ENCODE measurements at places on chromosomes 2 and 18. TPM values are rescaled to one million over a fixed set of nuclear protein-coding genes. Genes with fewer than 3 reads are reported as not detected.

Gene RGPD3
- total RNA-seq: 0.10 TPM

Gene GPBAR1
- 5.7 TPM for total RNA-seq

Gene GALNT14
- 0.53 TPM for total RNA-seq

Gene CTAGE1
- total RNA-seq: not detected

Gene SMYD5
- 18.2 TPM for total RNA-seq

Gene LAMA1
- 0.27 TPM for total RNA-seq

Gene UGT1A10
- total RNA-seq: not detected

Gene FRZB
- total RNA-seq: 2.4 TPM

Gene RAB6D
- 0.09 TPM for total RNA-seq

Gene MEP1B
- not detected for total RNA-seq

Gene ST8SIA5
- total RNA-seq: 2.5 TPM

Gene FIGLA
- not detected for total RNA-seq

Gene CABYR
- total RNA-seq: 0.38 TPM

Gene NEU2
- total RNA-seq: not detected

Gene SH2D6
- total RNA-seq: 0.29 TPM
